RPMI8226 (cell line): ENCODE measurements at places on chromosomes 7 and 10.
A peak's percentile ranks its signal among the peaks of the same experiment; 100 is the strongest.

- DNase-seq, result peak; percentile 27
These were observed 44.5 kb upstream of the ACBD5 start for GRCh38 chr10:27285093-27285492.

DNA sequence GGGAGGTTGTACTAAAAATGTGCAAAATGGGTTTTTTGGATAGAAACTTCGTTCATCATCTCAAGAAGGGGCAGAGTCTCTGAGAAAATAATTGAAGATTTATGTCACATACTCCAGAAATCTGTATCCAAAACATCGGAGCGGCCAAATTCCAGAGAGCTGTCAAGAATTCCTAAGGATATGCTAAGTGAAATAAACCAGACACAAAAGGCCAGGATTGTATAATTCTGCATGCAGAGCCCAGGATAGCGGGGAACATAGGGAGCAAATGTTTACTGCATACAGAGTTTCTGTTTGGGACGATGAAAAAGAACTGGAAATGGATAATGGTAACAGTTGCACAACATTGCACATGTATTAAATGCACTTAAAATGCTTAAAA lies 224.2 kb upstream of the AUTS2 start:
- DNase-seq, result no peak

GRCh38 chr10:8061274-8062211 lies 7.1 kb downstream of the GATA3 start:
- no peak for DNase-seq

DNA sequence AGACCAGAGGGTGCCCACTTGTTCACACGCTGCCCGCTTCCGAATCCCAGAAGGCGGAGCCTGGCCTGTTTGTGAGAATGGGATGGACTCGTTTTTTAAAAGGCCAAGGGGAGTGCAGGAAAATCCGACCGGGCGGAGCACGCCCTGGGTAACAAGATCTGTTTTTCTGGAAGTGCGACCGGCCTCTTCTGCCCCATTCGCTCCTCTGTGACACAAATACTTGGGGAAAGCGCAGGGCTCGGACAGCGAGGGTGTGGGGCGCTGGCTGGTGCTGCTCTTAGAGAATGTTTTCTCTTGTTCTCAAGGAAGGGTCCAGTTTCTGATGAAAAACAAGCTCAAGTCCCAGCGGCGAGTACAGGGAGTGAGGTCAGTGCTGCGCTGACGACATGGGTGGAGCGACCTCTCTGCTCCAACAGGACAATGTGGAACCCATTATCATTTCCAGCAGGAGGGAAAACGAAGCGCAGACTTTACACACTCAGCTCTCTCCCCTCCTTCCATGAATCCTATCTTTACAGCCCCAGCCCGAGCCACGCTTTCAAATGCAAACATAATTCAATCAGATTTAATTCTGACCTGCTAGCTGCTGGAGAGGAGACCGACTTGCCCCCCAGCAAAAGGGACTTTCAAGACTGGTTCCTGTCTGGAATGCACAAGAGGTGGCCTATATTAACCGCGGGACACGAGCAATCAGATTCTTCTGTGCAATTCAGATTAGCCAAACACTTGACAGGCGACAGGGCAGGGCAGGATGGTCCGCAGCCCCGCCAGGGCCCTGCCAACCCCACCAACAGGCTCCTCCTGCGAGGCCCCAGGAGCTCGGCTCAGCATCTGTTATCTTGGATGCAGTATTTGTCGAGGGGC lies 1.1 kb downstream of the RADIL start:
- DNase-seq, result no peak

DNA sequence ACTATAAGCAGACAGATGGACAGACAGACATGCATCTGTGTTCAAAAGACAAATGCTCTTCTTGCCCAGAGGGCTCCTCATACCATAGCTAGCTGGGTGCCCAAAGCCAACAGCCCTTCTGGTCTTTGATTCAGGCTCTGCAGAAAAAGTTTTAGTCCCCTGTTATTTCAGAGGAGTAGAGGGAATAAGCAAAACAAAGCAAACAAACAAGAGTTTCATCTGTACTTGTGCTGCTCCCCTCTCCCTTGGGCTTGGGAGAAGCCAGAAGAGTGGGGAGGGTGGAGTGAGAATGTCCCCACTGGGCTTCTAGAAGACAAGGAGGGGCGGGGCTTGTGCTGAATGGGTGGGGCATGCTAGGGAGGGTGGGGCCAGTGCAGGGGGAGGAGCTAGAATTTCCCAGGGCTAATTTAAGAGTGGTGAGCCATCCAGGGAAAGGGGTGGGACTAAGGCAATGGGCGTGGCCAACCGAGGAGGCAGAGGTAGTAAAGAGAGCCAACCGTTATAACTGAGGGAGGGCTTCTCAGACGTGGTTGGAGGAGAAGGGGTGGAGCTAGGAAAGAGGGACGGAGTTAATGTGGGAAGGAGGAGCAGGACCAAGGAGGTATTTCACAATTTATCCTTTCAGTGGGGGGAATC lies 101.2 kb upstream of the MGMT start:
- no peak for DNase-seq

DNA sequence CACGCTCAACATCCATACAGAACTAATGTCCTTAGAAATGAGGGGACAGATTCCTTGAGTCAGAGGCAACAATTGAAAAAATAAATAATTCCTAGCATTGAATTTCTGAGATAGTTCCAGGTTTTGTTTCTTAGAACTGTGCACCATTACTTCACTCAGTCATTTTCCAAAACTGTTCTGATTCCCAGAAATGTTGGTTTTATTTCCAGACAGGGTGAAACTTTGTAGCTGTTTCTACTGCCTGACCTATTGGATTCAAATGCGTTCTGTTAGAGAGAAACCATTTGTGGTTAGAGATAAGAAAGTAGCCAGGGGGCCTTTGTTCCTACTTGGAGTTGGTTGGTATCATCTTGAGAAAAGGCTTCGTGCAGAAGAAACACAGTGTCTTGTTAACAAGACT lies 8.1 kb upstream of the DEPP1 start:
- DNase-seq, result no peak
